ENCODE measurements at places on chromosomes 2 and 18.

DNA sequence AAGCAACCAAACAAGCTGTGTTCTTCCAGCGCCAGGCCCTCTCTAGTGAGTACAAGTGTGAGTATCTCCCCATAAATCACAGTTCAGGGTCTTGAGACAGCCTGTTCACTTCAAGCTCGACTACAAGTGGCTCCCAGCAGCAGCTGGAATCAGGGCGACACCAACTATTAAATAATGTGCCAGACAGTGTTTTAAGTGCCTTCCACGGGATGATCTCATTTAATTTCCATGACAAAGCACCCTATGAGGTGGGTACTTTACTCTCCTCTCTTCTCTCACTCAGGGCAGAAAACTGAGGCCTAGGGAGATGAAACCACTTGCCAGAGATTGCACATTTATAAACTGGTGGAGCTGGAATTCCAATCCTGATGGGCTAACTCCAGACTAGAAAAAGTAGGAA, 2.6 kb upstream of the FAM136A start:
- no peak for DNase-seq

DNA sequence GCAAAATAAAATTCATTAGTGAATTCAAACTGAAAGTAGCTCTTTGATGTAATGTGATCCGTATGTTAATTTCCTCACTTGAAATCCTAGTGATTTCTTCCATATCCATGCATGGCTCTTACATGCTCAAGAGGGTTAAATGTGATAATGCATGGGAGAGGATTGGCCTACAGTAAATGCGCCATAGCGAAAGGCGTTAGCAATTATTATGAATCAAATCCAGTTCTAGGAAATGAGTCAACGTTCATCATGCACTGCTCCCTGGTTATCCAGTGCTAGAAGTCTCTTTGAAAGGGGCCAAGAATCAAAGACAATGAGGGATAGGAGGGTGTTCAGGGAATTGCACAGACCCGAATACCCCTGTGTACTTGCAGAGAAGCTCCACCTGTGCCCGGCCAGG, 101.4 kb upstream of the RASGRP3 start:
- DNase-seq = no peak

DNA sequence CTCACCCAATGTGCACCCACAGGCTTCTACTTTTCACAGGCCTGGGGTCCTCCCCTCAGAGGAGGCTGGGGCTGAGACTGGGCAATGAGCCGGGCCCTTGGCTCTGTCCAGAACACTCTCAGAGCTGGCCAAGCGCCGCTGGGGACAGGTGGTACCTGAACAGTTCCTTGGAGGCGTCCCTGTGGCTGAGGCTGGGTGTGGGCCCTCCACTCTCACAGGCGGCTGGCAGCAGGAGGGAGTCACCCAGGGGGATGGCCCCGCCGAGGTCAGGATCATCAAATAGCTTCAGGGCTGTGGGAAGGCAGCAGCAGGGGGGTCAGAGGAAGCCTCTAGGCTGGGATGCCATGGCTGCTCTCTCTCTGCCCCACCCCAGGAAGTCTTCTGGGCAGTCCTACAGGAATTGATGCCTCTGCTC, 27.1 kb downstream of the HS1BP3 start:
- DNase-seq = no peak

DNA sequence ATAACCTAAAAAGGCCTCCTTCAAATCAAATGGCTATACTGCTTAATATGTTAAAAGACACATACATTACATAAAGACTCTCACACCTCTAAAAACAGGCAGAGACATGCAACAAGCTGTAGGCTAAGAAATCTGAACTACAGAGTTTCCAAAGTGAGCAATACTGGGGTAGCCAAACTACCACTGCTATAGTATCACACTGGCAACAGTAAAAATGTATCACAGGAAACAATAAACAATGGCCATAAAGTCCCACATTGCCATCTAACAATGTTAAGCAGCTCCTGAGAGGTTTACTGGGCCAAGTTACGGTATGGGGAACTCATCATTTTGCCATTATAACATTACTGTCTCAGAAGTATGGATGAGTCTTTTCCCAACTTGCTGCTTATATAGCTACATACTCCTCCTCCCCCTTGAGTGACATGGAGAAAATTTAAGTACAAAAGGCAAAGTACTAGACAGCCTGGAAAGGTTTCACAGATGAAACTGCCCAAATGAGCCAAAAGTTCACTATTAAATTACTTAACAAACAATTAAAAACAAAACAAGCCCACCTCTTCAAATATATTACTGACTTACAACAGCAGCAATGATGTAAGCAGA, 50.3 kb downstream of the SS18 start:
- no peak for DNase-seq

DNA sequence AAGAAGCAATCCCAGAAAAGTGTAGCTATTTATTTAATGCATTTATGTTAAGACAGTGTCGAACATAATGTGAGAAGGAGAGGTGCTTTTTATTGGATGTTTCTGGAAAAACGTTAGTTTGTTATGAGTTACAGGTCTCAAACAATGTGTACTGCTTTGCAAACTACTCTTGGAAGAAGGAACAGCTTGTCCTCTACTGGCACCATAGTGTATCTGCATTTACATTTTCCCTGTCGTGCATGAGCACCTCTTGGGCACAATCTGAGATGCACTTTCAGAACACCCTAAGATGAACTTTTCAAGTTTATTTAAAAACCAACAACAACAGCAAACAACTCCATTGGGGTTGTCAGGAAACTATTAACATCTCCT, 22.8 kb downstream of the CCNYL1 start:
- DNase-seq = no peak

DNA sequence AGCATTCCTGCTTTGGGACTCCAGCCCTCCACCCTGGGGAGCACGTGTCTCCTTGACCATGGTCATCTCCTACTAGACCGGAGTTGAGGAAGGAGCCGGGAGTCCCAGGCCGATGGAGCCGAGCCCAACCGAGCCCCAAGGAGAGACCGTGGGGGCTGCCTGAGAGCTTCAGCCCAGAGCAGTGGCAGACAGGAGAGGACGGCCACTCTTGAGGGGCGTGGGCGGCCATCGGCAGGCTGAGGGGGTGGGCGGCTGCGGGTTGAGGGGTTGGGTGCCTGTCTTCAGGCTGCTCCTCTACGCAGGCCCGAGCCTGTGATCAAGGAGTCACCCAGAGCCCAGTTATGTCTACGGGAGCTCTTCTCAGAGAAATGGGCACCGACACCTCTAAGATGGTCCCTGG, 158.7 kb downstream of the PXDN start:
- DNase-seq = no peak

All from activated T-helper 1 cell treated with anti-CD3 and anti-CD28 coated beads, Interleukin-2, amount 50 U/mL, for 16 hours (primary cell).